ENCODE measurements at places on chromosomes 3 and 15. TPM values are rescaled to one million over a fixed set of nuclear protein-coding genes. Genes with fewer than 3 reads are reported as not detected.

DNA sequence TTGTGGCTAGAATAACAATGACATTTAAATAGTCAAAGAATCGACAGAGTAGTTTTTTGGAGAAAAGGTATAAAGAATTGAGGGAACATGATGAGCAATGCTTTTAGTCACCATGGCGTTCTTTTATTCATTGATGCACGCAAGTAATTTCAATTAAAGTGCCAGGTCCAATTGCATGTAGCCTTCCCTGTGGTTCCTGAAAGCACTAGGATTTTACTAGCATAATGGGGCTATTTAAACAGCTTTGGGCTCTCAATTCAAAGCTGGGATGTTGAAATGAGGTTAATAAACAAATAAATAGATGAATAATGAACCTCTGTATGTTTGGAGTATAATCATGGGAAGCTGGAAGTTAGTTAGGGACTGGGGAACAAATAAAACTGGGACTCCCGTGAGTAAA, 121.2 kb upstream of the GAP43 start:
- no peak for DNase-seq

DNA sequence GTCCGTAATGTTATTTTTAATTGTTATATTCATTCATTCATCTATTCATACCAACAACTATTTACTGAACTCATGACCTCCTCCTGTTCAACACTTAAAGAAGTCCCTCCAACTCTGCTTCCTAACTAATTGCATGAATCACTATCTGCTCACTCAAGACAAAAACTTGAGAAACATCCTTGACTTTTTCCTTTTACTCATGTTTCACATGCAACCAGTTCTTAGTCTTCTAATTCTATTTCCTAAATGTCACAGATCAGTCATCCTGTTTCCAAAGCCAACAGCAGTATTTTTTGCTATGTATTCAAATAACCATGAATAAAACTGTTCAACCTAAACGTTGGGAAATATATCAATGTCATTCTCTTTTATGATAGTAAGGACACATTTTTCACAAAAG, 124.6 kb upstream of the GBE1 start:
- peak; percentile 12 for DNase-seq

VPS18 gene
- 37.6 TPM for total RNA-seq

SEMA3B gene
- 5.9 TPM for total RNA-seq

DNA sequence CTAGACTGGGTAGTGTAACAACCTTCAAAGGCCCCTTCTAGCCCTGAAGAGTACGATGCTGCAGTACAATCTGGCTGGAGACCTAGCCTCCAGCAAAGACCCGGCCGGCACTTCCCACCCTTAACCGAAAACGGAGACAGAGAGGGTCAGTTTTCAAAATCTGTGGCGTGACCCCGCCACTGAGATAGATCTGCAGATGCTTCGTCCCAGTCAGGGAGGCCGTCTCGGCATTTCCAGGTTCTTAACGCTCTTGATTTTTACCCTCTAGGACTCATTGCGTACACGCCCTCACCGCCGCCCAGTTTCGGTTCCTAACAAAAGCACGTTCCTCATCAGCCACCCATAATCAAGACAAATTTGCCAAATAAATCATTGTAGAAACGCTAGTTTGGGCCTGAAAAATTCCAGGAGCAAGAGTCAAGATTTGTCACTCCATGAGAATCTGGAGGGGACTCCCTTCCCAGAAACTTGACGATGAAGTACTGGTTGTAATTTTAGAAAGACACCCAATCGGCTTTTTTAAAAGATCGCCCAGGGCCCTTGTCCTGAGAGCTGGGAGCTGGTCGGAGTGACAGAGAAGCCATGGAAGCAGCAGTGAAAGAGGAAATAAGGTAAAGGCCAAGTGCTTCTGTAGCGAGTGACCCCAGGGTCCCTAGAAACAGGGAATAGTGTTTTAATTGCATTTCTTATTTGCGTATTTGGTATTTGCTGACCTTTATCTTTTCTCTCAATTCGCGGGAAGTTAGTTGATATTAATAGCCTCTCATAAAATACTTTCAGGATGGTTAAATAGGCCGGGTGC, 868 bp upstream of the TMEM87A start:
- peak; percentile 76 for DNase-seq

DNA sequence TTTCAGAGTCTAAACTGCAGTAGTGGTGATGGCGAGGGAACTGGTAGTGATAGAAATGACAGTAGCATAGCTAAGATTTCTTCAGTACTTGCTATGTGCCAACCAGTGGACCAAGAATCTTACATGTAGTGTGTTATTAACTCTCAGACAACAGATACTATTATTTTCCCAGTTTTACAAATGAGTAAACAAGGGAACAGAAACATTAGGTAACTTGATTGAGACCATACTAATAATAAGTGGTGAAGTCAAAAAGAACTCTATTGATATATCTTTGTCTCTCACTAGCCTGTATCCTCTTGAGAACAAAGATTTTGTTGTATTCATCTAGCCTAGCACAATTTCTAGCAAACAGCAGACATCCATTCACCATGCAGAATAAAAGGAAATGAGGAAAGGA, 250.1 kb downstream of the ZBTB20 start:
- DNase-seq = no peak

DNA sequence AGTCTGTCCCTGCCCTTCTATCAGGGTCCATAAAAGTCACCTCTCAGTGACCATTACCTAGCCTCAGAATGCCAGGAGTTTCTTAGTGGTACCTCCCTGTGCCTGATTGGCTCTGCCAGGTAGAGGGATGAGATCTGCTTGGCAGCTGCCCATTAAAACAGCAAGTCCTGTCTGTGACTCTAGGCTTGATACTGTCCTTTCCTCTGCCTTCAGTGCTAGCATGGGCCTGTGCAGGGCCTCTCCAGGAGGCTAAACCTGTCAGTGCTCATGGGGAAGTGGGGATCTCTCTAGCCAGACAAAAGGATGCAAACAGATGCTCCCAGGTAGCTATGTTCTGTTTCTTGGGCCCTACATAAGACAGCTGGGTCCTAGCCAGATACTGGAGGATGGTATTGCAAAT, 10.0 kb upstream of the MANF start:
- no peak for DNase-seq

DNA sequence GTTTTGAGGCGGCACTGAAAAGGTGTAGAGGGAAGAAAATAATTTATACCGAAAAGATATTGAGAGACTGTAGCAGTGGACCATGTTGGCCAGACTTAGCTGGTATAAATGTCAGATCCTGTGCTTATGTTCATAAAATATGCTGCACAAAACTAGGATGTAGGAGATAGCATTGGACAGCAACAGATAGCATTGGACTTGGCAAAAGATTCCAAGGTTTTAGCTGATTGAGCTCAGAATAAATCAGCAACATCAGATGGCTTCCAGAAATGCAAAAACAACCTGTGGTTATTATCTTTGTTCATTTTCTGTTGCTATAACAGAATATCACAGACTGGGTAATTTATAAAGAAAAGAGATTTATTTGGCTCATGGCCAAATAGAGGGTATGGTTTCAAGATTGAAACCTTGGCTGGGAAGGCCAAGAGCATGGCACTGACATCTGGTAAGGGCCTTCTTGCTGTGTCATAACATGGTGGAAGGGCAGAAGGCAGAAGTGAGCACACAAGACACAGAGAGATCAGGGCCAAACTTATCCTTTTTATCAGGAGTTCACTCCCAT, 34.7 kb downstream of the SLC28A1 start:
- no peak for DNase-seq

ACOX2 gene
- total RNA-seq = 2.2 TPM

TMCO5A gene
- total RNA-seq = not detected

DNA sequence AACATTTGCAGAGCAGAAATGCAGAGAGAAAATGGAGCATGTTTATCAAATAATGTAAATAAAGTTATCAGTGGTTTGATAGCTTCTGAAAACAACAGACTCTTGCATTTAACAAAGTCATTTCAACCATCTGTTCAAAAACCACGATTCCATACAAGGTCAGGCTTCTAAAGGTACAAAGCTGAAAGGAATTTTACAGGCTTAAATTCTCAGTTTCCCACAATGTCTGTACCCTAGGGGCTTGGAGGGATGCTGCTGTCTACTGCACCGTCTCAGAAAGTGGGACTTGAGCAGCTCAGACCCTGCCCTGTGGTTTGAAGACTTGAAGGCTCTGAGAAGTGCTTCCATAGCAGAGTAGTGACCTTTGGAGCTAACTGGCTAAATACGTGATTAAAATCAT, 30.4 kb upstream of the TM4SF1 start:
- DNase-seq = peak; percentile 67

DNA sequence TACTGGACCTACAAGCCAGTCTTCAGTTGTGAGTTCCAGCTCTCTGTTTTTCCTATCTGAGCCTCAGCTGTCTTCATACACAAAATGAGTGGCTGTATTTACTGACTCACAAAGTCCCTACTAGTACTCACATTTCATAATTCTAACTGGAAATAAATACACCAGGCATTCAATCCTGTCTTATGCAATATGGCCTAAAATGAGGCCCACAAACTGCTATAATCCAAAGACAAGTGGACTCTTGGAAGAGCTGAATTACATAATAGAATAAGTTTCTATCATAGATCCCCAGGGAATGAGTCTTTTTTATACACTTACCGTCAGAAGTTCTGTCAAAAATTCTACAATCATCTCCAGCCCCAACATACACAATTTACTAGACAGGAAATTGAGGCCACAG, 211.9 kb downstream of the LRRN1 start:
- DNase-seq = no peak

DNA sequence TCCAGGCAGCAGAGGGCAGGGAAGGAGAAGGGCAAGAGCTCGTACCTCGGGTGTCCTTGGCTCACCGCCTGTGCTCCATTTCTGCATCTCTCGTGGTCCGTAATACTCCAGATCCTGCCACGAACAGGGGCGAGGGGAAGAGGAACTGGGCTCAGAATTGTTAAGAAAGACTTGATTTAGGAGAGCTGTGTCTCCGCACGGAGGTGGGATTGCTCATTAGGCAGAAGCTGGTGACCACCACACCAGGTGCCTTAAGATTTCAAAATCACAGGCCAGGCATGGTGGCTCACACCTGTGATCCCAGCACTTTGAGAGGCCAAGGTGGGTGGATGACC, 37.2 kb upstream of the BDH1 start:
- DNase-seq = no peak

SLC28A2 gene
- not detected for total RNA-seq

GRCh38 chr3:77524463-77524862, 484.6 kb downstream of the ROBO2 start:
- DNase-seq = no peak

DNA sequence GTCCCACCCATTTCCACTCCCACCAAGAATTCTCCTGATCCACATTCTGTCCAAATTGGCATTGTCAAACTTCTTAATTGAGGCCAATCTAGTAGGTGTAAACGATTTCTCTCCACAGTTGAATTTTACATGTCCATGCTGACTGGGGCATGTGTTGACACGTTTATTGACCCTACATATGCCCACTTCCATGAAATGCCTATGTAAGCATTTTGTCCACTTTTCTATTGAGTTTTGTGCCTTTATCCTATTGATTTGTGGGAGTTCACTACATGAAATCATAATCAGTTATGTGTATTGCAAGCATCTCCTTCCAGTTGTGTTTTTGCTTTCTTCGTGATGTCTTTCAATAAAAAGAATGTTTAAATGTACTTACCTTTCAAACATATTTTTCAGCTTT, 141.7 kb upstream of the NSMCE3 start:
- no peak for DNase-seq

FHIT gene
- total RNA-seq = 6.7 TPM

FRMD5 gene
- 17.0 TPM for total RNA-seq

DNA sequence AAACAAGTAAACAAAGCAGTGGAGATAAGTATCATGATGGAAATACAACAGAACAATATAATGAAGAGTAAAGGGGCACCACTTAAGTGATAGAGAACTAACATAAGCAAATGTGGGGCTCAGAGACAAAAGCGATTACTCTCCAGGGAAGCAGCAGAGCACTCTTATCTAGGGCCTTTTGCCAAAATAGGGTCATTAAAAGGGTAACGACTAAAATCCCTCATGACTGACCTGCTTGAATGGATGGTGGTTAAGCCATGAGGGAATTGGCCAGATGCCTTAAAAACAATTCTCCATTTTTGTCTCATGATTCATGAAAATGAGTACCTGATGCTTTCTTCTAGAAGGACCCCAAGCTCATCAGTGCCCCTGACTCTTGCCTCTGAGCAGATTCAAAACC, 3.2 kb upstream of the SLC7A14 start:
- peak; percentile 3 for DNase-seq

DNA sequence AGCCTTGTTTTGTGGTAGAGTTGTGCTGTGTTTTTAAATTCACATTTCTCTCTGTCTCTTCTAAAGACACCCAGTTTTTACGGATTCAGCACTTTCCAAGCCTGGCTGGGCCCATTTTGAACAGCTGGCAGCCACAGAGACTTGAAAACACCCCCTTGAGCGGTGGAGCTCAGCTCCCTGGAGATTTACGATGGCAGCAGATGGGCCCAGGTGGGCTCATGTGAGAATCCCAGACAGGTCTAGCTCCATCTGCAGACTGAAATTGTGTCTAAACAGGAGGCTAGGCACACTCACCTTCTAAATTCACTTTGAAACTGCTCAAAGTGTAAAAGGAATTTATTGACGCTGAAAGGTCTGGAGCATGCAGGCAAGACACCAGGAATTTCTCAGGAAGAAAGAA, 232.0 kb upstream of the HES1 start:
- DNase-seq = no peak

FSIP1 gene
- 0.84 TPM for total RNA-seq

WDR73 gene
- total RNA-seq = 22.1 TPM

DNA sequence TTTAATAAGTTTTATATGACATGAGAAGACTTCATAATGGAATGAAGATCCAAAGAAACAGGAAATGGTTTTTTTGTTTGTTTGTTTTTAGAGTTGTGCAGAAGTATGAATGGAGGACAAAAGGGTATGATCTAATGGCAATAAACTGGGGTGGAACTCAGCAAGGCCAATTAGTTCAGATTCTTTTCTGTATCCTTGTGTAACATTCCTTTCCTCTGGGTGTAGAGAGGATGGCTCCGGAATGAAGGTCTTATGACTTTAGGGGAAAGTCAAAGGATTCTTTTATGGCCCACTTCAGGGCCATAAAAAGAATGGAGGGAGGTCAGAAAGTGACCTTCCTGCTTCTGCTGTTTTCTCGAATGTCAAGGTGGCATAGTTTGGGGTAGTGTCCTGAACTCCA, 152.6 kb downstream of the DPH6 start:
- DNase-seq = no peak

A4GNT gene
- not detected for total RNA-seq

- no peak for DNase-seq
Measured at GRCh38 chr3:183192650-183193300, 30.2 kb upstream of the LAMP3 start.

DNA sequence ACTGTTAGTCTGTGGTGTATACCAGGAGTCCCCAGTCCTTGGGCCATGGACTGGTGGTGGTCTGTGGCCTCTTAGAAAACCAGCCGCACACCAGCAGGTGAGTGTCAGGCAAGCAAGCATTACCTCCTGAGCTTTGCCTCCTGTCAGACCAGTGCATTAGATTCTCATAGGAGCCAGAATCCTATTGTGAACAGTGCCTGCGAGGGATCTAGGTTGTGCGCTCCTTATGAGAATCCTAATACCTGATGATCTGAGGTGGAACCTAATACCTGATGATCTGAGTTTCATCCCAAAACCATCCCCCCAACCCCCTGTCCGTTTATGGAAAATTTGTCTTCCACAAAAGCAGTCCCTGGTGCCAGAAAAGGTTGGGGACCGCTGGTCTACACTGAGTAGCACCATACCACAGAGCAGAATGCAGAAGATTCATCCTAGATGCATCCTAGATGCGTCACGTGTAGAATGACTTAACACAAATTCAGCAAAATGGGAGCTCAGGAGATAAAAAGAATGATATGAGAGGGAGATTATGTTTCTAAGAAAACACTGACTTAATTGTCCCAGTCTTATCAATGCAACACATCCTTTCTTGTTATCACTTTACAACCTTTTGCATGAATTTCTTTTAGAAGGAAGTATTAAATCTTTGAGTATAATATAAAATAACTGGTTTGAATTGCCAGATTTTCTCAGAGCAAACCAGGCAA, 28.5 kb downstream of the SELENOT start:
- no peak for DNase-seq

LYZL4 gene
- total RNA-seq = not detected

TGM5 gene
- total RNA-seq = 0.16 TPM

All from astrocyte (in vitro differentiated cells and primary cell).